NCI-H460 (cell line): ENCODE measurements at places on chromosomes 1 and 21. TPM values are rescaled to one million over a fixed set of nuclear protein-coding genes. Genes with fewer than 3 reads are reported as not detected.

The PDE9A gene
- 5.2 and 5.3 TPM in 2 replicates for total RNA-seq

DNA sequence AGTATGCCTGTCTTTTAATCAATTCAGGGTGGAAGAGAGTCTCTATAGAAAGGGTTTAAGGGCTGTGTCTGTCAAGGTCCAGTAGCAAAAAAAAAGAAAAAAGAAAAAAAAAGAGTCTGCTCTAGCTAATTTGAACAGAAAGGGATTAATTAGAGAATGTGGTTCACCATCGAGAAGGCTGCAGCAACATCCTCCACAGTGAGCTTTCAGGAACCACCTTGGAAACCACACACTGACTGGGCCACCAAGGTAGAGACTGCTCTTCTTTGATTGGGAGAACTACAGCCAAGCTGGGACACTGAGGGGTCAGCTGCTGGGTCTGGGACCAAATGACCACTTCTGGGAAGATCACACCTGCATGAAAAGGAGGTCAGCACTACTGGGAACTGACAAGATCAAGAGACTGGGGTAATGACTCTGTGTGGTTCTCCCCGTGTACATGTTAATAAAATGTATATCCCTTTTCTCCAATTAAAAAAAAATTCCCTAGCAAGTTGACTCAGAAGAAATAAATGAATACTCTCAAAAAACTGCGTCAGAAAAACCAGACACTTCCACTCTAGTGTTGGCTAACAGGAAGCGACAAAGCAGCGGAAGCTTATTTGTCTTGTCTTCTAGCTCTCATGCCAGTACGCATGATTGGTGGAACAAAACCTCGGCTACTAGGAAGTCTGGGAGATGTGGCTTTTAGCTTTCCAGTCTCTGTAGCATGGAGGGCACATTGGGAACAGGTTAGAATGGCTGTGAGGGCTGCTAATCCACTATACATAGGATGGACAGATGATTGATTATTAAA, 60.0 kb upstream of the IVNS1ABP start:
- peak; percentile 49 for DNase-seq

DNA sequence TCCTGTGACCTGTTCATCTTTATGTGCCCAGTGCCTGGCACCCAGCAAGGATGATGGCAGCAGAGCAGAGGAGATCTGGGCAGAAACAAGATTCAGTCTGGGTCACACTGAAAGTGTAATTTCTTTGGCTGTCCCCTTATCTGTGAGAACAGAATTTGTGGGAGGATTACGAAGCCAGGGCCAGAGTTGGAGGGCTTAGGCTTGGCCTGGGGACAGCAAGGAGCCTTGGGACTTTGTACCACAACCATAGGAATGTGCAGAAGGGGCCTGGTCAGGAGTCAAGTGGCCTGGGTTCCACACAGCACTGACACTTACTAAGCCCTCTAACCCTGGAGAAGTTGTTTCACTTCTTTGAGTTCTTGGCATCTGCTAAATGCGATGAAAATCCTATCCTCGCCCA, 12.8 kb downstream of the PMVK start:
- no peak for DNase-seq

- no peak for DNase-seq
Observed at GRCh38 chr1:110150330-110151174, at the start of gene SLC6A17. Gene SLC6A17, plus strand, starts transcription at chr1:110150494. Its CDS starts 16,436 bp downstream, at chr1:110166930.

GRCh38 chr1:209335178-209335577, 248.3 kb upstream of the CAMK1G start:
- peak; percentile 25 for DNase-seq

DNA sequence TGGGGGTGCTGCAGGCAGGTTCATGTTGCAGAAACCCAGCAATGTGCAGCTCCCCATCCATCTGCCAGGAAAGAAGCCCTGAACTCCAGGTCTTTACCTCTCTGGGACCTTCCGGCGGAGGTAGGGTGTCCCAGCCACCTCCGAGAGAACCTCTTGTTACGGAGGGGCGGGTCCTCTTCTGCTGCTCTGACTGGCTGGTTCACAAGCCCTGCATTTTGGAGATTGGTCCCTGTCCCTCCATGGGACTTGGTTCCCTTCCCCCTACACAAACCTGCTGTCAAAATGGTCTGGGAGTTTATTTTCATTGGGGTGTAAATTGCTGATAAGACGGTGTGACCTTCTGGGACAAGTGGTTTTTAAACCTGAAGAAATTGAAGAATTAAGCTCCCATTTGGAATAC, 8.0 kb upstream of the CELSR2 start:
- no peak for DNase-seq

- peak; percentile 31 for DNase-seq
Observed at GRCh38 chr1:59150577-59151386, 146.1 kb upstream of the FGGY start.
